Brain pericyte (primary cell): ENCODE measurements at places on chromosomes 1 and 21.

GRCh38 chr1:65940126-65940525 lies 147.4 kb downstream of the PDE4B start:
- no peak for DNase-seq

DNA sequence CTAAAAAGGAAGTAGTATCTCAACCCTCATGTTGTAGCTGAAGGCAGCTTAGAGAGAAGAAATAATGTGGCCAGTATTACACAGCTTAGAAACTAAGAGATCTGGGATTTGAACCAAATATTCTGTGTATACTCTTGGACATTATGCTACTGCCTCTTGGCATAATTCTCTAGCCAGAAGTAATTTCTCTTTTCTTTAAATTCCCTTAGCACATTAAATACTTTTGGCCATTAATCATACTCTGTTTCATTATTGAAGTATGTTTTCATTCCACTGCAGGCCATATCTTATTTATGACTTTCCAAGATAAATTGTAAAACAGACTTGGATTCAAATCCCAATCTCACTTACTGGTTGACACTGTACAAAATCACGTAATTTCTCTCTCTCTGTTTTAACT lies 181.3 kb upstream of the SPAG17 start:
- no peak for DNase-seq

- DNase-seq, result no peak
Observed at GRCh38 chr1:154971341-154971998, 923 bp upstream of the SHC1 start.

GRCh38 chr1:210786546-210786945 lies 347.4 kb downstream of the KCNH1 start:
- DNase-seq, result no peak

GRCh38 chr21:38637161-38637560 lies 138.9 kb upstream of the ERG start:
- no peak for DNase-seq

- no peak for DNase-seq
Observed at GRCh38 chr1:76238094-76238628, 163.6 kb downstream of the ST6GALNAC3 start.

DNA sequence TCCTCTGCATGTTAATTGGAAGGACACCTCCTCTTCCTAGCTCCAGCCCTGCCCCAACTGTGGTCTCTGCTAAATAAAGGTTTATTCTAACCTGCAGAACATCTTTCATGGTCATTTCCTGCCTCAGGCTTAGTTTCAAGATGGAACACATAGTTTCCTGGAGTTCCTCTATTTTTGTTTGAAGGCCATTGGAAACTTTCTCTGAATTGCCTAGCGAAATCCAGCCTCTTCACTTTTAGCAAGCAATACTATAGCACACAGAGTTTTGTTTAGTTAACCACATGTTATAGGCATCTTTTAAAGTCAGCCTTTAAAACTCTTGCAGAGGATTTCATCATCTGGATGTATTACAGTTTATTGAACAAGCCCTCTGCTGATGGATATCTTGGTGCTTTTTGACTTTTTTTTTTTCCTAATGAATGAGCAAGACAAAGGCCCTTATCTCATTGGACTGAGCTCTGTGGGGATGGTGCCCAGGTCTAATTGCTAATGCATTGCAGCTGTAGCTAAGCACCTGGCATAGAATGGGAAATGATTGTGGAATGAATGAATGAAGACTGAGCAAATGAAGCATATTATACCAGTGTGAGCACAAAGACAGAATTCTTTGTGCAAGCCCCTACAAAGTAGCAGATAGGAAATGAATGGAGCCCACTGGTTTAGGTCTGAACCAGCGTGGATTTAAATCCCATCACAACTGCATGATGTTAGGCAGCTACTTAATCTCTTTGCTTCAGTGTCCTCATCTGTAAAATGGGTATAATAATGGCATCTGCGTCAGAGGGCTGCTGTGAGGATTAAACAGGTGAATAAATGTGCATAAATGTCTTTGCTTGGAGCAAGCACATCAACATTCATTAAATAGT lies 641 bp upstream of the CFAP107 start:
- no peak for DNase-seq

DNA sequence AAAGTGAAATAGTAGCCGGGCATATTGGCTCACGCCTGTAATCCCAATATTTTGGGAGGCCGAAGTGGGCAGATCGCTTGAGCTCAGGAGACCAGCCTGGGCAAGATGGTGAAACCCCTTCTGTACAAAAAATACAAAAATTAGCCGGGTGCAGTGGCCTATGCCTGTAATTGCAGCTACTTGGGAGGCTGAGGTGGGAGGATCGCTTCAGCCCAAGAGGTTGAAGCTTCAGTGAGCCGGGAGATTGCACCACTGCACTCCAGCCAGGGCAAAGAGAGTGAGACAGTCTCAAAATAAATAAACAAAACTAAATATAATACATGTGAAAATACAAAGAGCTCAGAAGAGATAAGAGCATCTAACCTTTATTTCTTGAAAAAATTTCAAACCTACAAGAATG lies 2.3 kb upstream of the MSTO1 start:
- no peak for DNase-seq

DNA sequence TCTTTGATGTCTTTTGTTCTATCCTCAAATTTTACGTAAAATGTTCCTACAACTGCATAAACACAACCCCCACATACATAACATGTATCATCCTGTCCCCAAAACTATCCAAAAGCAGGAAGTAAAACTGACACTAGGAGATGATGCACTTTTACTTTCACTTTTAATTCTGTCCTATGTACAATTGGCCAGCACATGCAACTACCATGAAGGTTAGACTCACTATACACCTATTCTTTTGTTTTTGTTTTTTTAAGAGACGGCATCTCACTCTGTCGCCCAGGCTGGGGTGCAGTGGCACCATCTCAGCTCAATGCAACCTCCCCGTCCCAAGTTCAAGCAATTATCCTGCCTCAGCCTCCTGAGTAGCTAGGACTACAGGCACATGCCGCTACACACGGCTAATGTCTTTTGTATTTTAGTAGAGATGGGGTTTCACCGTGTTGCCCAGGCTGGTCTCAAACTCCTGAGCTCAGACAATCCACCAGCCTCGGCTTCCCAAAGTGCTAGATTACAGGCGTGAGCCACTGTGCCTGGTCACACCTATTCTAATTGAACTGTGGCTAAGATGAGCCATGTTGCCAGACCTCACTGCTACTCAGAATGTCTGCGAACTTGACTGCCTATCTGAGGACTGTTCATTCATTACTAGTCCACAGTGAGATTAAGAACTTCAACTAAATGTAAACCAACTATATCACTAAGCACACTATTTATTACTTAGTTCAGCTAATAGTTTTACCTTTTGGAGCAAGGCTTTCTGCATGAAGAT lies 48.0 kb downstream of the TOR3A start:
- no peak for DNase-seq

DNA sequence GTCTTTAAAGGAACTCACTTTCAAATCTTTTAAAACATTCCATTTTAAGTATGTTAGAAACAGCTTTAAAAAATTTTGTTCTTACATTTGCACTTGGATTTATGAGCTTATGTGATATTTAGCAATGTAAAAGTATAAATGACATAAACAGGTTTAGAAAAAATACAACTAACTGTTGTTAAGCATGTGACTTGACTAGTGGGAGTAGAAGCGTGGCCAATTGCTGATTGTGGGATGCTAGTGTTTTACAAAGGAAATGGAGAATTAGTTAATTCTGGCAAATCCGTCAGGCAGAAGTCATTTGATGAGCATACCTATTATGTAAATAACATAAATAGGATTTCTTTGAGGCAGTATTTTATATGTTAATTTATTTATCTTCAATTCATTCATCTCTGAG lies 175.8 kb downstream of the ADGRL2 start:
- DNase-seq, result no peak

- DNase-seq, result no peak
Observed at GRCh38 chr1:17955302-17956285, 152.0 kb upstream of the IGSF21 start.

DNA sequence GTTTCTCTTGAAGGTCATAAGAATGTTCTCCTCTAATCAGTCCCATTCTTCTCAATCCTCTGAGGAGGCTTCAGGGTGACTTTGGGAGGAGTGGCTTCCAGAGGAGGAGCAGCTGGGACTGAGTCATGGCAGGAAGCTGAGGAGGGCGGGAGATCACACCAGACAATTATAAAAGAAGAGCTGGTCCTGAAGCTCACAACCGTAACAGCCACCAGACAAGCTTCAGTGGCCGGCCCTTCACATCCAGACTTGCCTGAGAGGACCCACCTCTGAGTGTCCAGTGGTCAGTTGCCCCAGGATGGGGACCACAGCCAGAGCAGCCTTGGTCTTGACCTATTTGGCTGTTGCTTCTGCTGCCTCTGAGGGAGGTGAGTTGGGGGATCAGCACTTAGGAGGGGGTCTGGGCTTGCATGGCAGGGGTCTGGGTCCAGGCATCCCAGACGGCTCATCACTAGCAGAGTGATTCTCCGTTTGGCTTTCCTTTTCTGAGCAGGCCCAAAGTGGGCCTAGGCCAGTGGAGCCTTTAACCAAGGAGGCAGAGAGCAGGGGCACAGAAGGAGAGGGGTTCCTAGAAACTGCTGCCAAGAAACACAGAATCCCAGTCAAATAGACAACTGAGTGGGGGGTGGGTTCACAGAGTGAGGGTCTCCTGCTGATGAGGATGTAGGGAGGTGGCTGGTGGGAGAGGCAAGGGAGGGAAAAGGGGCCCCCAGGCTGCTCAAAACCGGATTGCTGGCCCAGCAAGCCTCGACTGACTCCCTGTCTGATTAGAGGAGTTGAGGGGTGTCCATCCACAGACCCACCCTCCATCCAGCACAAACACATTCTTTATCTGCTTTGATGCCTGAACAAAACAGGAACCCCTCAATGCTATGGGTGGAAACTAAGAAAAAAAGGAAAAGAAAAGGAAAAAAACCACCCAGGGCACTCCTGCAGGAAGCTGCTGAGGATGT lies at the start of gene ECM1:
ECM1 (plus strand) TSS at position 198 of the 953 bp plus-strand sequence; CDS start at position 299, 101 bp downstream.
- no peak for DNase-seq

GRCh38 chr21:44458971-44459711 lies 3.8 kb downstream of the LRRC3 start:
- no peak for DNase-seq

DNA sequence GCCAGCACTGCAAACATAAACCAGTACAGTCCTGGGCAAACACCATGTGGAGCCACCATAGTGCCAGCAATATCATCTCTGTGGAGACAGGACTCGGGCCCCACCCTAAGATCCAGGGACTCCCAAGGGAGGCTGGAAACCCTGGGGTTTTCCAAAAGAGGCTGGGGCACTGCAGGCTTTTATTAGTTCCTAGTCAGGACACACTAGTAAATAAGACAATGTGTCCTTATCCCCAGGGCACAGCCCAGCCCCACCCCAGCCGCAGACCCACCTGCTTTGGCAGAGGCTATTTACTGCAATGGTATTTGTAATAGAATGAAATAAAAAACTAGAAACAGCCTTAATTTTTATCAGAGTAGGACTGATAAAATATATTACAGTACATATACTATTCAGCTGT lies 486 bp upstream of the GJB3 start:
- no peak for DNase-seq

GRCh38 chr1:46148318-46148717 lies 15.9 kb upstream of the PIK3R3 start:
- DNase-seq, result no peak

DNA sequence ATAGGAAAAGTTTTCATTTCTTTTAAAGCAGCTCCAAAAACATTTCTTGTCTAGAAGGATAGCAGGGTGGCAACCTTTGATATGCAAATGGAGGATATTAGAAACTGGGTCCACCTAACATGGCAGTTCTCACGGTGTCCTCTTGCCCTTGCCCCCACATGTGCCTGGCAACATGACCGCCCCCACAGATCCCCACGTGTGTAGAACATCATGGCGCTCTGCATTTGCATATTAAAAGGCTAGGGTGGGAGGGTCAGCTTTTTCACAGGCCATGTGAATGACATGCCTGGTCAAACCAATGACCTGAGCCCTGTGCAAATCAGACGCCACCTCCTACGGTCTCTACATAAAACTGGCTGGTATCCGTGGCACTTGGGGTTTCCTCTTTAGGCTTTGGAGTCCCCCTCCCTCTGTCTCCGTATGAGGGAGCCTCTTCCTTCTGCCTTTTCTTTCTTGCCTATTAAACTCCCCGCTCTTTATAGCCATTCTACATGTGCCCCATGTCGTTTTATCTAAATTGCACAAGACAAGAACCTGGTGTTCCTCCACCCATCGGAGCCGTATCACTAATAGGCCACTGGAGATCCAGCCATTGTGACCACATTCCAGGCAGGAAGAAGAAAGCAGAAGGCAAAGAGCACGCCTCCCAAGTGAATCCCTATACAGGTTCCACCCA lies 71.3 kb downstream of the WDR4 start:
- no peak for DNase-seq

DNA sequence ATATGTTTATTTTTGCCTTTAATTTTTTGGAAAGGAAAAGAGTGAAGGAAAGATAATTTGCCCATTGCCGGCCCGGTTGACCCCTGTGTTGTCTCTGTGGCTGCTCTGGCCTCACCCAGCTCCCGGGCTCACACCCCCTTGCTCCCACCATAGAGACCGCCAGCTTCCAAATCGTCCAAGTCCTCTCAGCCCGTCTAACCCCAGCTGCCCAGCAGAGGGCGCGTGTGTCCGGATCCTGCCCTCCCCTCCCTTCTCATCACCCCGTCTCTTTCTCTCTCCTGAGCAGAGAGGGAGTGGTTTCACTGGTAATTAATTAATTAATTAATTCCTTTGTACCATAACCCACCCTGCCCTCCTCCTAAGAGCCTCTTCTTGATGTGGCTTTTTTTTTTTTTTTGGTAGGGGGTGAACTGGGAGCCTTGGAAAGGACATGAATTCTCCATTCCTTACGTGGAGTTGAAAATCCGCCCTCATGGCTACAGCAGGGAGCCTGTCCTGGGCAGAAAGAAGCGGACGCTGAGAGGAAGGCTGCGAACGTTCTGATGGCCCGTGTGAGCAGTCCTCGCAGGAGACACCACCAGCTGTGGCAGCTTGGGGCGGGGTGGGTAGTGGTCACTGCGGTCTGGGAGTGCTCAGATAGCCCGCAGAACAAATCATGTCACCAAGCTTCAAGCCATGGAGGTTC lies 45.9 kb downstream of the KIAA0040 start:
- no peak for DNase-seq

DNA sequence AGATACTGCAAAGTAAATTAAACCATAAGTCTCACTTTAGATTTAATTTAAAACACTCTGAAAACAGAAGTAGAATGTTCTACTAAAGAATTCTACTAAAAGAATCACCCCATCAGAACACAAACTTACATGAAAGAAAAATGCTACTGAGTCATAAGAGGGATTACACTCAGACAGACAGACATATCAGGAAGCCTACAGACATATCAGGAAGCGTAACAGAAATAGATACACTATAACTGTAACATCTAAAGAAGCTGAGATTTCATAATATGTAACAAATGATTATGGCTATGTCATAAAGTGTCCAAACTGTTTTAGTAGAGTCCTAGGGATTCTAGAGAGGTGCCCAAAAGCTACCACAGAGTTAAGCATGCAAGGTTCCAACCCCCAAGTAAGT lies 23.9 kb downstream of the FOXJ3 start:
- no peak for DNase-seq

GRCh38 chr1:1085171-1085841 lies 11.2 kb upstream of the RNF223 start:
- DNase-seq, result no peak

- no peak for DNase-seq
Observed at GRCh38 chr1:64745986-64746940, 1.4 kb downstream of the RAVER2 start.
